Left lung (tissue), 14 donors: ENCODE measurements at places on chromosomes 2 and 18. TPM values are rescaled to one million over a fixed set of nuclear protein-coding genes. Genes with fewer than 3 reads are reported as not detected.

DNA sequence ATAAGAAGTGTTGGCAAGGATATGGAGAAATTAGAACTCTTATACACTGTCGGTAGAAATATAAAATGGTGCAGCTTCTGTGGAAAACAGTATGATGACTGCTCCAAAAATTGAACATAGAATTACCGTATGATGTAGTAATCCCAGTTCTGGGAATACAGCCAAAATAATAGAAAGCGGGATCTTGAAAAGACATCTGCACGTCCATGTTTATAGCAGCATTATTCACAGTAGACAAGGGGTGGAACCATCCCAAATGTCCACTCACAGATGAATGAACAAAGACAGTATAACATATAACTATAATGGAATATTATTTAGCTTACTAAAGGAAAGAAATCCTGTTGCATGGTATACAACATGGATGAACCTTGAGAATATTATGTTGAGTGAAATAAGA lies 257.7 kb downstream of the TDRD15 start:
- DNase-seq = no peak

Gene ITPRIPL1
- total RNA-seq = 1.3 TPM

GRCh38 chr2:204145791-204146190 lies 209.2 kb downstream of the ICOS start:
- DNase-seq = no peak

GRCh38 chr2:221402072-221402471 lies 170.0 kb downstream of the EPHA4 start:
- no peak for DNase-seq

GRCh38 chr18:75170916-75171315 lies 38.0 kb downstream of the PTGR3 start:
- no peak for DNase-seq

Gene SERPINB10
- 0.58 TPM for total RNA-seq

DNA sequence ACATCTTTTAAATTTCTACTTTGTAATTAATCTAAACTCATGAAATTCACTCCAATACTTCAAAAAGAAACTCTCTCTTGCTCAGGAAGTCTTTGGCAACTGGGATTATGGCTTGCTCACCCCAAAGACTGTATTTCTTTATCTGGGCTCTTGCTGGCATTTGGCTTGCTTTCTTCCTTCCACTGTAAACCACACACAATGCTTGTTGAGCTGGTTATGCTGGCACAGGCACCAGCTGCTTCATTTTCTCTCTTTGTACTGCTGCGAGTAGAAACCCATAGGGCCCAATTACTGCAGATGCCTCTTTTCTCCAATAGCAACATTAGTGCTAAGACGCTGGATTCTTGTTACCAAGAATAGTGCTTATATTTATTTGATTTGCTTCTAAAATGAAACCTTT lies 51.4 kb downstream of the SLC38A11 start:
- no peak for DNase-seq

Gene CYP27C1
- total RNA-seq = 0.10 TPM

Gene TPO
- not detected for total RNA-seq

DNA sequence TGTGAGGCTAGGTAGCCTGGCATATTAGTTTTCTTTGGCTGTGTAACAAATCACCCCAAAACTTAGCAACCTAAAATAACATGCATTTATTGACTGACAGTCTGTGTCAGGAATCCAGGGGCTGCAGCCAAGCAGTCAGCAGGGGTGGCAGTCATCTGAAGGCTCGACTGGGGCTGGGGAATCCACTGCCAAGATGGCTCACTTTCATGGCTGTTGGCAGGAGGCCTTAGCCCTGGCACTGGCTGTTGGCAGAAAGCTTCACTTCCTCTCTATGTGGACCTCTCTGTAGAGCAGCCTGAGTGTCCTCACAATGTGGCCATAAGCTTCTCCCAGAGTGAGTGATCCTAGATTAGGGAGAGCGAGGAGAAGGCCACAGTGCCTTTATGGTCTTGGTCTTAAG lies 78.0 kb downstream of the LTBP1 start:
- DNase-seq = no peak

DNA sequence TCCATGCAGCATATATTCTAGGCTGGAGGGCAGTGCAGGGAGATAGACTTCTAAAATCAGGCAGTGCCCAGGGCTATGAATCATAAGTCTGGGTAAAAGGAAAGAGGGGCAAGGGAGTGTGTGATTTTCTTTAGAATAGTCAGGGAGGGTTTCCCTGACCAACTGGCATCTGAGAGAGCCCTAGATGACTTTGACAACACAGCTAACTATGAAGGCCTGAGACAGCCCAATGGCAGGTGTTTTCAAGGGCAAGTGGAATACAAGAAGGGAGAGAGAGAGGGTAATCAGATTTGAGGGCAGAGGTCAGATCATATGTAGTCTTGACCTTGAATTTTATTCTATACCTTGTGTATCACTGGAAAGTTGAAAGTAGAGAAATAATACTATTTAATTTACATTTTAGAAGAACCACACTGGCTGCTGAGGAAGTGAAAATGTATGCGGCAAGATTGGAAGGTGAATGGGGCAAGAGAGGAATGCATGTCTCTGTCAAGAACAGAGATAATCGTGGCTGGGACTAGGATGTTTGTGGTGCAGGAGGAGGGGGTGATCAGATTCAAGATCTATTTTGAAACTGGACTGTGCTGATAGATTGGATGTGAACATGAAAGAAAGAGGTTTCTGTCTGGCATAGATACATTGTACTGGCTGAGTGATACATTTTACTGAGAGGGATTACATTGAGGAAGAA lies 1.9 kb upstream of the ITGB6 start:
- no peak for DNase-seq

DNA sequence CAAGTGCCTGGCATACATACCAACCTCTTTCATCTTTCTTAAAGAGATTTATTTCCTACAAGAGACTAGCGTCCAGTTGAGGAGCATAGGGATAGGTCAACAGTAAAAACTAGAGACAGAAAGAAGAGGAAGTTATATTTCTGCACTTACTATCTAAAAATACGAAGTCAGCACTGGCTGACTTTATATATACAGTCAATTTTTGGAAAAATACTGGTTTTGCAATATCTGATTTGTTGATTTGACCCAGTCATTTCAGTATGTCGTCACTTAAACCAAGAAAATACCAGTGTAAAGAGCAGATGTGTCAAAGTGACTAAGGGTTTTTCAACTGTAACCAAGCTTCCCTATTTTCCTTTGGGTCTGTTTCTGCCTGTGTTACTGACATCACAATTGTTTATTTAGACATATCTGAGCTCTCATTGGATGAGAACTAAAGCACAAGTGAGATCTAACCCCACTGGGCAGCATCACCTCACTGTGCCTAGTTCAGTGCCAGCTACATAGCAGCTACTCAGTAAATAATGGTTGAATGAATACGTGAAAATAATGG lies 23.0 kb downstream of the CYTIP start:
- DNase-seq = no peak

DNA sequence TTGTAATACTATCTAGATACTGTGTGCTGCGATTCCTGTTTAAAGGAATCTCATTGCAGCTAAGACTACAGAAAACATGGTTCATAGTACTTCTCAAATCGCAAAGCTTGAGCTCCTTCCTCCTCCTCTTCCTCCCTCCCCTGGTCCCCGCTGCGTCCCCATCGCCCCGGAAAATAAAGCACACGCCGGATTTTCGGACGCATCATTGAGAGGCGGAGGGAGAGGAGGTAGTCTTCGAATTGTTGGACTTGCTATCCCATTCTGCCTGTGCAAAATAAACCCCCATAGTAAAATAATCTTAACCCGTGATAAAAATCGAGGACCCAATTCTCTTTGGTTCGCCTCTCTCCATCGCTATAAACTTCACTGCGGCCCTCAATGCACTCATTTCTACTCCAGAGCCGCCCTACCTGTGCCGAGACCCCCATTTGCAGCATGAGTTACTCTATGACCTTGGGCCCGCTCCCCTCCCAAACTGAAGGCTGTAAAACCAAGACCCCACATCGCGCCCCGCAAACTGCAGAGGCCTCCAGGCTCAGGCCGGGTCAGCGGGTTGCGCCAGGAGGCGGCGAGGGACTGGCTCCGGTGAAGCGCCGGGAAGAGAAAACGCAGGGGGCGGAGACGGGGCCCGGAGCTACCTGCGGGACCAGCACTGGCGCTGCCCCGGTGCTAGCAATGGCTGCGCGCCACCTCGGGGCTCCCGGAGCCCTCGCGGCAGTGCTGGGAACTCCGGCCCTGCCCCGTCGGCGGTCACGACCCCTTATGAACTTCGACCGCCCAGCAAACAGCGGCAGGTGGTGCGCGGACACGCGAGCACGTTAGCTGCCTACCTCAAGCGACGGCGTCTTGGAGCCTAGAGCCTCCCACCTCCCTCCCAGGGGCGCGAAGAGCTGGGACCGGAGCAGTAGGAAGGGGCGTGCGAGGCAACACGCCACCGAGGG lies 649 bp downstream of the ESCO1 start:
- DNase-seq = peak; percentile 14

DNA sequence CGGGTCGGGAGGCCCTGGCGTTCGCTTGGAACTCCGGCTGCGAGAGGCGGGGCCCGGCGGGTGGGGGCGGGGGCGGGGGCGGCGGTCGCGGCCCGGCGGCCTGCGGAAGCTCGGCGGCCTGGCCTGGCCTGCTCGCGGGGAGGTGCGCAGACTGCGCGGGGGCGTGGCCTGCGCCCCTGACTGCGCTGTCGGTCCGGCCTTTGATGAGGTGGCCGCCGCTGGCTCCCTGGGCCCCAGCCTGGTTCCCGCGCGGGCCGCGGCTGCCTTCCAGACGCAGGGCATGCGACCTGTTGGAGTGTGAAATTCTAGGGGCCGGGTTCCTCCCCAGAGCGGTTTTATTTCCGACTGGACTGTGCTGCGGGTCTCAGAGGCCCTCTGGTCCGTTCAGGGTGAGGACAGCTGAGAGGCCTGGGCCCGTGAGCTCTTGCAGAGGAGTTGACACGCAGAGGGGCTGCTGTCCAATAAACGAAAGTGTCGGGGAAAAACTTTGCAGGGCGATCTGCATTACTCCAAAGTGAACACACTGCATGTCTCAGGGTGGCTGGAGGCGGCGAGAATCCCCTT lies 629 bp downstream of the NRBP1 start:
- DNase-seq = peak; percentile 98

- DNase-seq = no peak
Measured at GRCh38 chr2:38116762-38117161, 40.8 kb upstream of the CYP1B1 start.

GRCh38 chr18:55219059-55219458 lies 259.8 kb upstream of the CCDC68 start:
- DNase-seq = no peak

DNA sequence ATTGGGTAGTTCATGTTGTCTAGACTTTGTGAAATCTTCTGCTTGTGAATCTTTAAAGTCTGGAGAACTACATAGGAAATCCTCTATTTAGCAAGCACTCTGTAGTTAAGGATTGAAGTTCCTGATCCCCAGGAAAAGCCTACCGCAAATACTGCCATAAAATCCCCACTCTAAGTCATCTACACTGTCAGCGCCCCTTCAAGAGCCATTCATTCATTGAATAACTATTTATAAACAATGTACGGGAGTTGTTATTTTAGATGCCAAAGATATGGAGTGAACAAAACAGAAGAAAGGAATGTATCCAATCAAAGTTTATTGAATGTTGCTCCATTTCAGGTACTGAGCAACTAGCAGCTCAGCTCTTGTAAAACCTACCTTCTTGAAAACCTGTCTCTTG lies 36.5 kb upstream of the SLC39A10 start:
- no peak for DNase-seq

DNA sequence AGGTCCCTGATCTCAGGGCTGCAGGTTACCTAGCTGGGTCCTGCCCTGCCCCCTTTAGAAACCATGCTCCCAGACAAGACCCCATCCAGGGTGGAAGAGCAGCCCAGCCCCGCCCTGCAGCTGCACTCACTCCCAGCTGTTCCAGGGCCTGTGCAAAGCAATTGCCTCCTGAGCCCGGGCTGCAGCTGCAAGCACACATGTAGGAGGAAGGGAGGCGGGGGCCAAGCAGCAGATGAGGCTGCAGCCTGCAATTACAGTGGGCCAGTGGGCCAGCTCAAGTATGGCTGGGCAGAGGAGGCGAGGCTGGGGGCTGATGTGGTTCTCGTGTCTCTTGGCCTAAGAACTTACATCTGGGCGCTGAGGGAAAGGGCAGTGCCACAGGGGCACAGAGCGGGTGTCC lies 65.4 kb upstream of the TUBA3E start:
- DNase-seq = no peak

DNA sequence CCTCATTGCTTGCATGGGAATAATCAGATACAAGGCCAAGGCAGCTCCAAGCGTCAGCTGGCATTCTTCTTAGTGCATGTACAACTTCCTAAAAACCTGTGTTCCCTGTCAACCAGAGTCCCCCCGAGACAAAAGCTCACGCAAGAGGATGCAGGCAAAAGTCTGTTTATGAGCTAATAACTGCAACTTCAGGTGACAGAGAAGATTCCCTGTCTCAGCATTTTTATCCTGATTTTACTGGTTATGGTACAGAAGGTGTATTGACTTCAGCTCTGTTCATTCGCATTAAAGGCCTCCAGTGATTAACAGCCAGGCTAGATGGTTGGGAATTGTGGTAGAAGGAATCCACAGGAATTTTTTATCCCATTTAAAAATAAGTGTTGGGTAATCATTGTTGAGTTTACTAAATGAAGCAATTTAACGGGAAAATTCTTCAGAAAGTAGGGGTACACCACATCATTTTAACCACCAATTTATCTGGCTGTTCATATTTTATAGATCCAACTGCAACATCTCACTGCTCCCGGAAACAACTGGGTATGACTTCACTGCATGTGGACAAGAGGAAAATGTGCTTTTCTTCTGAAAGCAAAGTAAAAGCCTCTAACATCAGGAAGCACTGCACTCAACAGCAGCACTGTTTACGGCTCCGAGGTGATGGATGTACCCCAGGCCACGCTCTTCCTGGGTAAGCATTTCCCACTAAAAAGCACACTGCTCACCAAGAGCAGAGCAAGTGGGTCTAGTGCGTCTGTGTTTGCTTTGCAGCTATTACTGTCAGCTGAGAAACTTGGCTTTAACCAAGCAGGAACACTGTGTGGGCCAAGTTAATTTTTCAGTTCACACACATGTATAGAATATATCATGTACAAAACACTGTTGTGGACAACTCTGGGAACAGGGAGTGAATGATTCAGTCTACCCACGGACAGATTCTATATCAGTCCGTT lies 31.9 kb downstream of the CCBE1 start:
- no peak for DNase-seq
